Non-pigmented ciliary epithelial cell (primary cell): ENCODE measurements at places on chromosomes 3 and 15.

- no peak for DNase-seq
Measured at GRCh38 chr15:68553994-68554720, 24.6 kb upstream of the CORO2B start.

- DNase-seq, result no peak
Measured at GRCh38 chr15:41554343-41554742, 4.7 kb upstream of the TYRO3 start.

DNA sequence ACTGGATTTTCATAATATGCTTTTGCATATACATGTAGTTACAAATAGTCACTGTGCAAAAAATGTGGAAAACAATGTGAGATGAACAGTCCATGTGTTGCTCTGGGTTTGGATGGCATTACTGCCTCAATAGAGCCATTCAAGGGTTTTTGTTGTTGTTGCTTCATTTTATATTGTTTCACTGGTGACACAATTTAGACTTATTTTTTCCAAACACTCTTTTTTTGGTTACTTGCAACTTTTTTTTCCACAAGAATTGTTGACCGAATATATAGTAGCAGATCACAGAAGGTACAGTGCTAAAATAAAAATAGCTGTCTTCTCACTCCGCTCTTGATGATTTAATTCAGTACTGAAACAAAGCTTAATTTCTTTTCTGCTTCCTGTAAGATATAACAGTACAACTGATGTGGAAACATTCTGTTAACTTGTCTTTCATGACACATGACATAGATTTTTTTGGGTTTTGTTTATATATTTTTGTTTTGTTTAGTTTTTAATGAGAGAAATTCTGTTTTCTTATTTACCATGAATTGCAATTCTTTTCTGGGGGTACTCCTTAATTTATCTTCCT is 618.6 kb downstream of the NAALADL2 start:
- DNase-seq, result no peak

DNA sequence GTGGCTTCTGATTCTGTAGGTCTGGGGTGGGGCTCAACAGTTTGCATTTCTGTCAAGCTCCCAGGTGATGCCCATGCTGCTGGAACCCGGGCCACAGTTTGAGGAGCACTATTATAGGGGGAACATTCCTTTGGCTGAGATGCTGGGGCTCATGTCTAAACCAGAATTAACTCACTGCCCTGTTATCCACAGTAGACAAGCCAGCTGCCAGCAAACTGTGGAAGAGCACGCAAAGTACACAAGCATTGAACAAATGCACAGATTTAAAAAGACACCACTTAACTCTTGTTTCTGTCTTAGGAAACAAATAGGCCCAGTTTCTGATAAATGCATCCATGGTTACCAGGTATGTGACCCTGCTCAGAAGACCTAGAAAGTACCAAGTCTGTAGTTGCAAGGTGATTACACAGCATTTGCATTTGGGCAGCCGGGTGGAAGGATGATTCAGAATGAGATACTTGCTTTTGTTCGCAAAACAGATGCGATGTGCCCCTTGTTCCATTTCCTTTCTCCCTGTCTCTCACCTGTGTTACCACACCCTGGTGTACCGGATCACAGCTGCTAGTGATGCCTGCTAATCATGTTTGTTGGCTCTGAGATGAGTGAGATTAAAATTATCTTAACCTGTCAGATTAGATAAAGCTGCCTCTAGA is 12.4 kb downstream of the GYG1 start:
- DNase-seq, result no peak

DNA sequence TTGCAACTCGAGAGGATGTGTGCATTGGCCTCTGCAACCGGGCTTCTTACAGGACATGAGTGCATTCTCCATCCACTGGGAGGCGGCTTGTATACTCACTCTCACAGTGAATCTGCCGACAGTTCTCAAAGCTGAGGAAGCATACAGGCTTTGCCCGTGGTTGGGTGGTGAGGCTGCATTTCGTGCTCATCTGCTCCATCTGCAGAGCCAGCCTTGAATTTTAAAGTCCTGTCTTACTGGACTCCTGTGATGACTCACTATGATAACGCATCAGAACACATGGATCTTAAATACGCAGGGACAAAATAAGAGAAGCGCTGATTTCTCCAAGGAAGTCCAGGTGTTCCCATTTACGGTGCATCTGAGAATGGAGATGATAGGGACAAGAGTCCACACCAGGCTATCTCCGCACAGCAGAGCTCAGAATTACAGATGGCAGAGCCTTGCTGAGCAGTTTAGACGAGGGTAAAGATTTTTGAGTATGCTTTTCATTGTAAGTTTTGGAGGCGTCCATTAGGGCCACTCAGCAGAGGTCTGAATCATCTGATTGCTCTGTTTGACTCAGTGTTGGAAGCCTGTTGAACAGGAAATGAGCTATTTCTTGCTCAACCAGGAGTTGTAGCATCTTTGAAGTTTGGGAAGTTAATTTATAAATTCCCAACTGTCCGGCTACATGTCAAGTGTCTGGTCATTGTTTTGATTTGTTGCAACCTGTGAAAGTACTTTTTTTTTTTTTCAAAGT is 87.1 kb downstream of the GABRG3 start:
- no peak for DNase-seq

DNA sequence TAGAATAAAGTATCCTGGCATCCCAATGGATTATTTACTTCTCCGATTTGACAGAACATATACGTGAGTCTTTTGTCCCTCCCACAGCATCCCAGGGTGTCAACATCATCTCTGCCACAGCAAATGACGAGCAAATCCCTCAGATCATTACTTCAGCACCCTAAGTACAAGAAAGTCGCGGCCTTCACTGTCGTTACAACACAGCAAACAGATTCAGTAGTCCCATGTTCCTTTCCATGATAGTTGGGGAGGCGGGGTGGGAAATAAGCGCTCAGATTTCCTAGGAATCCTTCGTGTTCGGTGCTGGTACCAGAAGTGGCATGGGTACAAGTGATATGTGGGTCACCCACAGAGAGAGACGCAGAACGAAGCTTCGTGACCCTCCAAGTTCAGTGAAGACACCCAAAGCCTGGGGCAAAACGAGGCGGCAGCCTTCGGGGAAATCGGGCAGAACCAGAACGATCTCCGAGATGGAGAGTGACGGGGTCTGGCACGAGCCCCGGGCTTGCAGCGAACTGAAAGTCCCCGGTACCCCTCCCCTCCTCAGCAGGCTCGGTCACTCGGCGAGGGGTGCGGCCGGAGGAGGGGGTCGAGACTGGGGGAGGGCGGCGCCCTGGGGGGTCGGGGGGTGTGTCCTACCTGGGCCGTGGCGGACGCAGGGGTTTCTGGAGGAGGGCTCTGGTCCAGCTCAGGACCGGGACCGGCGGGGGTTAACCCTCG is 619 bp downstream of the TTBK2 start:
- DNase-seq, result no peak

DNA sequence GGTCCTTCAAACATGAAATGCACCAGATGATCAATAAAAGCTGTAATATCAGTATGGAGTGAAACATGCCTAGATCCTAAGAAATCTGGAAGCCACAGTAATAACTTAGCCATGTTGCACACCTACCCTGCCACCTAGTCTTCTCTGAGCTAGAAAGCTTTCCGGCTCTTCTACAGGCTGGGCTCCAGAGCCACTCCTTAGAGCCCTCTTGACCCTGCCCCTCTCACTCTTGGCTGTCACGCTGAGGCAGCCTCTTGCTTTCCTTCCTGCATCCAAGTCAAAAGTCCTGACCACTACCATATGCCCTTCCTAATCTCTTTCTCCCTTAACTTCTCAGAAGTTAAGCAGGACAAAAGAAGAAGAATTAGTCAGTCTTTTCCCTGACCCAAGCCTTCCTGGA is 17.7 kb downstream of the RBM15B start:
- no peak for DNase-seq

DNA sequence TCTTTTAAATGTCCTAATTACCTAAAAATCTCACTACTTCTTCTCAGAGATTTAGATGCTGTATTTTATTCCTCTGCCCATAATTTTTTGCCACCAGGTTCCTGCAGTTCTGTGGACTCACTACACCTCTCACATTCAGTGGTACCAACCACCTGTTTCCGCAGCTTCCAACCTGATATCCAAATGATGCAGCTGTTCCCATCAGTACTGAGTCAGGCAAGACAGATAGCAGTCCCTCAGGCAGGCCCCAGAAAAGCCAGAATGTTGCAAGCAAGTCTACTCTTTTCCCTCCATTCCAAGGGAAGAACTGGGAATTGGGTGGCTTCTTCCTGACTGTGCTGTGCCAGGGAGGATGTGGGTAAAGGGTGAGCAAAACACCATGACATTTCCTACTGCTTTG is 39.0 kb downstream of the MNS1 start:
- DNase-seq, result no peak

- DNase-seq, result no peak
Measured at GRCh38 chr3:16136055-16136454, 38.4 kb upstream of the GALNT15 start.

GRCh38 chr3:187481426-187481825 is 113.2 kb downstream of the RTP4 start:
- DNase-seq, result no peak

- no peak for DNase-seq
Measured at GRCh38 chr3:172294223-172294806, 153.9 kb downstream of the GHSR start.

- DNase-seq, result no peak
Measured at GRCh38 chr15:71120428-71120944, 5.2 kb downstream of the THSD4 start.

- no peak for DNase-seq
Measured at GRCh38 chr3:118761291-118761606, 273.4 kb downstream of the IGSF11 start.

DNA sequence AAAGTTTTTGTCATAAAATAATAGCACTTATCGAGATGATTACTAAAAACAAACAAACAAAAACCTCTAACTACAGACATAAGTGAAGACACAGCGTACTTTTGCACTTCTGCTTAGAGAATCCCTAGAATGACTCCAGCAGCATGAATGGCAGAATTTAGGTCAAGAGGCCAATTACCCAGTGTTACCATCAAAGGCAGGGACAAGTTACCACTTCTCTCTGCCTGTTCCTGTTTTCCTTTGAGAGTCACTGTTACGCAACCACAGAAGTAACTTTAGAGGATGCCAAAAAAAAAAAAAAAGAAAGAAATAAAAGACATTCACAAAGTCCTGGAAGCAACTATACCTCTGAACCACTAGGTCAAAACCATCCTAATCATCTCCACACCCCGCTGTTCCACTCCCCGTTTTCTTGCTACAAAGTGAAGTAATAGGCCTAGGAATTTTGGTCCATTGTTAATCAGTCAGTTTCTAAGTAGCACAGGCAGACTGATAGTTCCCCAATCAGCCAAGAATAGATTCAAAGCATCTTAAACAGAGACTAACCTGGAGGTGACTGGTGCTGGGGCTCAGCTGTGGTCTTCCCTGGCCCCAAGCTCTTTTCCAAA is 41.9 kb downstream of the FMN1 start:
- DNase-seq, result no peak

DNA sequence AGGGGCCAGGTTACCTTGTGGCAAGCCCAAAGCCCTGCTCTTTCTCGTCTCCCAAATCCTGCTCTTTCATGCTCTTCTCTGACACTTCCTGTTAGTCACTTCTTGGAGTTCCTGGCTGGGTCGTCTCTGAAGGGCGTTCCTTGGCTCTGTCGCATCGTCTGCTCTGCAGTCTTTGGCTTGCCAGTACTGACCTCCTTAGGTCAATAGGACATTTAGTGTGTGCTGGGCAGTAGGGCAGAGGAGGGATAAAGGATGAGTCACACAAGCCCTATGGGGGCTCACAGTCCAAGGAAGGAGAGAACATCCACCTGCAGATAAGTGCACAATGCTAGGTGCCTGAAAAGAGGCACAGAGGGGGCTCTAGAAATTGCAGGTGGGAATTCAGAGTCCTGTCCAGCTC is 87.5 kb downstream of the FAM43A start:
- DNase-seq, result no peak

DNA sequence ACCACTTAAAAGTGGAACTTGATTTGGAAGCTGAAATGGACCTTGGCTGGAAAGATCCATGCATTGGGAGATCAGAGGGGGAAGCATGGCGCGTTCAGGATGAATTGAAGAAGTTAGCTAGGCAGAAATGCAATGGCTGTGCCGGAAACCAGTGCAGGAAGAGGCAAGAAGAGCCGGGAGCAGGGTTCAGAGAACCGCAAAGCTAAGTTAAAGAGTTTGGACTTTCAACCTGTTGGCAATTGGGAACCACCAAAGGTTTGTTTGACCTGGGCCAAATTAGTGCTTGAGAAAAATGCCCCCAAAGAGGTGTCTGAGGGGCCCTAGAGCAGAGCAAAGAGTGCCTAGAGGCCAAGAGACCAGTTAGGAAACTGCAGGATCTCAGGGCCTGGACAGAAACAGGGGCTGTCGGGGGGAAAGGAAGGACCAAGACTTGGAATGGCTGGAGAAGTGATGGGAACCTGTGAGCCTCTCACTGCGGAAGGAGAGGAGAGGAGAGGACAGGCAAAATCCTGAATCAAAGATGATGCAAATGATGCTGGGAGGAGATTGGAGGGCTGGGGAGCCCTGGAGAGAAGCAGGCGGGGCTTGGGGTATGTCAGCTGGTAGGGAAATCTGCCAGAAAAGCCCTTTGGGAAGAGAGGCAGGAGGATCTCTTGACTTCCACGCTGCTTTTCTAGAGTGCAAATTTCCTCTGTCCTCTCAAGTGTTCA is 49.3 kb downstream of the FAM174B start:
- DNase-seq, result no peak

DNA sequence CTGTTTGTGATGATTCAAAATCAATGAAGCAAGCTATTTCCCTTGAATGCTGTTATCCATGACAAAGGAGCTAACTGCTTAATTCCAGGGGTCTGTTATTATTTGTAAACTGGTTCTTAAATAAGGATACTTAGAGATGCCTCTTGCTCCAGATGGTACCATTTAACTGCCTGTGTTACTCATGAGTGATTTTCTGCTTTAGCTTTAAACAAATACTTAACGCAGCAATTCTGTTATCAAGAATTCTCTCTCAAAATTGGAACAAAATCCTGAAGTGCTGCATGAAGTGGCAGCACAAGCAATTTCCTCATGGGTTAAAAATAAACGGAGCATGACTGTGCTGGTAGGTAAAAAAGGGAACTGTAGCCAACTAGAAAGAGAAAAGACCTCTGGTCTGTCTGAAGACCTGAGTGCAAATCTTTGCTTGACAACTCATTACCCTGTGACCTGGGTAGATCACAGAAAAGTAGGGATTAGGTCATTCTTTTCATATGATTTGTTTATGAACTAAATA is 62.5 kb upstream of the GBE1 start:
- no peak for DNase-seq

GRCh38 chr3:187274315-187274976 is 17.1 kb downstream of the MASP1 start:
- no peak for DNase-seq

DNA sequence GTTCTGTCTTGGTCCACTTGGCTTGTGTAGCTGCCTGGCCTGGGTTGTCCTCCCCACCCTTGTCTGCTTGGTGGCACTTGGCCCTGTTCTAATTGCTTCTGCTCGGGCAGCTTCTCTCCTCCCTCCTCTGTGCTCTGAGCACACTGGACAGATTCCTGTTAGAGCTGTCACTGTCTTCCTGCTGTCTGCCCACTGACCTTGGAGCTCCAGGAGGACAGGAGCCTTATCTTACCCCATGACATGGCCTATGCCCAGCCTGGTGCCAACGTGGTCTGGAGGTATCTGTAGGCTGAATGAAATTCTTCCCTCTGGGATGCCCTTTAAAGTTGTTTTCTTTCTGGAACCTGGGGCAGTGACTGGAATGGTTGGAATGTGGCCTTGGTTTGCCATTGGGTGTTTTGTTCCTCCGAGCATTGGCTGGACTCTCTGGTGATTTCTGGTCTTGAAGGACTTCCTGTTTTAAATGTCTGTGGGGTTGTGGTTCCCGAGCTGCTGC is 94.1 kb downstream of the FAM43A start:
- DNase-seq, result no peak
